ENCODE measurements at places on chromosomes 5 and 9.
A peak's percentile ranks its signal among the peaks of the same experiment; 100 is the strongest.

DNA sequence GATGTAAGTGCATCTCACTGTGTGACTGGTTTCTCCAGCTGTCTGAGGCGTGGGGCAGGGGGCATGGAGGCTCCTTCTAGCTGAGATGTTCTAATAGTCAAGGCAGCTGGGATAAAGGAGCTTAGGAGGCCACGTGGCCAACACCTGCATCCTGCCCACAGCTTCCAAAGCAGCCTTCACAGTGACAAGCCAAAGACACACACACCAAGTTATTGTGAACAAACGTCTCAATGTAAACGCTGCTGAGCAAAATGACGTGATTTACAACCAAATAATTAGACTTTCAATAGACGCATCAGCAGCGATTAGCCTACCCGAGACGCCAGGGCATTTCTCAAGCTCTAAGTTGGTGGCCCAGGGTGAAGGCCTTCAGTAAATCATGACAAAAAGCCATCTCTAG lies 23.2 kb upstream of the SLC25A51 start:
- DNase-seq, result no peak

DNA sequence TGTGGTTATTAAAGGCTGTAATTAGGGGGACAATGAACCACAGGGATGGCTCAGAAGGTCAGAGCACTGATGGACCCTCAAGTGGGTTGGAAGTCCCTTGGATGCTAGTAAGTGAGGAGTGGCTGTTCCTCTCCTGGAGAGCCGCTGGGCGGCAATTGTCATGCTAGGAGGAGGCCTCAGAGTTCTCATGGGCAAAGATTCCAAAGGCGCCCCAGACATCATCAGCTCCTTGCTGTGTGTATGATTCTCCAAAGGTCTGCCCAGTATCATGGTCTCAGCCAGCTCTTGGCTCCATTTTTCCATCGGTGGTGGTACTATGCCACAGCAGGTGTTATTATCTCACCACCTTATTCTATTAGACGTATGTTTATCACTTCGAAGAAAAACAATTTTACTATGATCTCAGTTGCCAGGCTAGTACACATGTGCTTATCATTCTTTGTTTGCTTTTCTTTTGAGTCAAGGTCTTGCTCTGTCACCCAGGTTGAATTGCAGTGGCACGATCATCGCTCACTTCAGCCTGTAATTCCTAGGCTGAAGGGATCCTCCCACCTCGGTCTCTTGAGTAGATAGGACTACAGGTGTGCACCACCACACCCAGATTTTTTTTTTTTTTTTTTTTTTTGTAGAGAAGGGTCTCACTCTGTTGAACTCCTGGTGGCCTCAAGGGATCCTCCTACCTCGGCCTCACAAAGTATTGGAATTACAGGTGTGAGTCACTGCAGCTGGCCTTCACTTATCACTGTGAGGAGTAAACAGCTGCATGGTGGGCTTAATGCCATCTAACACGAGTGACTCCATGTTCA lies 46.8 kb downstream of the EXOSC2 start:
- no peak for DNase-seq

DNA sequence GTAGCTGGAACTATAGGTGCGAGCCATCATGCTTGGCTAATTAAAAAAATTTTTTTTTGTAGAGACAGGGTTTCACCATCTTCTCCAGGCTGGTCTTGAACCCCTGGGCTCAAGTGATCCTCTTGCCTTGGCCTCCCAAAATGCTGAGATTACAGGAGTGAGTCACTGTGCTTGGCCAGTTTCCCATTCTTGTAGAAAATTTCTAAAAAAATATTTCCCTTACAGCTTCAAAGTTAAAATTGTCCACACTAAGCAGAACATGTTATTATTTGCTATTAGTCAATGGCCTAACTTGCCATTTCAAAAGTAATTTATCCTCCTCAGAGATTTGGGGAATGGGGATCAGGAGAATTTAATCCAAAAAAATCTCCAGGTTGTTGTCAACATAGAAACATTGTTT lies 40.1 kb downstream of the SLC38A9 start:
- no peak for DNase-seq

DNA sequence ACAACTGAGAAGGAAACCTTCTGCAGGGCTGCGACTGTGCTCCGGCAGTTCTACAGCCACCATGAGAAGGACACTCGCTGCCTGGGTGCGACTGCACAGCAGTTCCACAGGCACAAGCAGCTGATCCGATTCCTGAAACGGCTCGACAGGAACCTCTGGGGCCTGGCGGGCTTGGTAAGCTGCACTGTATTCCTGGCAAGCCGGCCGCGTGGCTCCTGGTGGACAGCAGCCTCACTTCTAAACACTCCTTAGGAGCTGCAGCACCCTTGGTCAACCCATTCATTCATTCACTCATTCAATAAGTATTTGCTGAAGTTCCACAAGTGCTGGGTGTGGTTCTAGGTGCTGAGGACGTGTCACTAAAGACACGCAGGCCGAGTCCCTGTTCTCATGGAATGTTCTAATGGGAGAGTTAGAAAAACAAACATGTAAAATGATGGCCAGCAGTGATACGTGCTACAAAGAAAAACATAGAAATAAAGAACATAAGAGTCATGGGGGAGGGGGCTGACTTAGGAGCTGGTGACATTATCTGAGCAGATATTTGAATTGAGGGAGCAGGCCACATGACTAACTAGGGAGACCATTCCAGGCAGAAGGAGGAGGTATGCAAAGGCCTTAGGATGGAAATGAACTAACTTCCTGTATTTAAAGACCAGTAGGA lies 6.1 kb downstream of the IL4 start:
- no peak for DNase-seq

DNA sequence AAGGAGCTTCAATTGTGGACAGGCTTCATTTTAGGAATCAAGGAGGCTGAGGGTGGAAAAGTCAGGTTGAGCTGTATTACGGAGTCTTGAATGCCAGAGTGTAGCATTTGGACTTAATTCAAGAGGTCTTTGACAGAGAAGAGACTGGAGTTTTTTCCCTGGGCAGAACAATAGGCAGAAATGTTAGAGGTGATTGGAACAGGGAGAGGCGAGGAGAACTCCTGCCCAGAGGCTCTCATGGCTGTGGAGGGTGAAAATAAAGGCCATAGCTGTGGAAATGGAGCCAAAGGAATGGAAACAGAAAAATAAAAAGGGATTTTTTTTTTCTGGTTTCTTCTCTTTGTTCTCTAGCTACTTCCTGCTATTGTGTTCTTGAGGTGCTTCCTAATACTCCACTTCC lies 3.7 kb upstream of the IFNB1 start:
- no peak for DNase-seq

GRCh38 chr9:93968451-93969327 lies 13.5 kb upstream of the BARX1 start:
- DNase-seq, result no peak

DNA sequence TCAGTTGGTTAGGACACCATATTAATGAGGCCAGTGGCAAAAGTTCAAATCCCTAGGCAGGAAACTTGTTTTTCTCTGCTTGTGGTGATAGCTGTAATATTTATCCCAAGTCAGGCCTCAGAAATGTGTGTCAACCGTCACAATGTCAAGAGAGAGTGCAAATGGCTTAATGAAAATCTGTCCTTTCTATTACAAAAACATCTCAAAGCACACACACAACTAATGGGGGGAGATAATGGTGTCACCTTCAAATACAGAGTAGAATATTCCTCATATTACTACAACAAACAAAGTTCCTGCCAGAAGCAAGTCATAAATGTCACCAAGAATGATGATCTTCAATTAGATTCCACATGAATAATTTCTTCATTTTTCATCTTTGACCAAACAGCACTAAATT lies 127.2 kb upstream of the MARCHF11 start:
- no peak for DNase-seq

- DNase-seq, result no peak
These were observed 177.6 kb upstream of the FBXL7 start for GRCh38 chr5:15322421-15322820.

DNA sequence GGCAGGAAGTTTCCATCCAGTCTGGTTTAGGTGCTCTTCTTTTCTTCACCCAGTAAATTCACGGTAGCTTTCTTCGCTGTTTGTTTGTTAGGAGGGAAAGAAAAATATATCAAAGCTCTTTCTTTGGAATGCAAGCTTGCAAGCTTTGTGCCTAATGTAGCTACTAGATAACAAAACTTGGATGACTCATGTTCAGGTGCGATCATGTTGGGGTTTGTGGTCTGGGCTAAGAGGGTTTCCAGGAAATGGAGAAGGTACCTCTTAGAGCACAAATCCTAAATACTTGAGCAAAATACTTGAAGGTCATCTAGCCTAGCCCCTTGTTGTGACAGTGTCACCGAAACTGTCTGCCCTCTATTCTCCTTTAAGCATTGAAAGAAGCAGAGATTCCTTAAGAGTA lies 17.7 kb downstream of the SRP19 start:
- DNase-seq, result peak; percentile 66

DNA sequence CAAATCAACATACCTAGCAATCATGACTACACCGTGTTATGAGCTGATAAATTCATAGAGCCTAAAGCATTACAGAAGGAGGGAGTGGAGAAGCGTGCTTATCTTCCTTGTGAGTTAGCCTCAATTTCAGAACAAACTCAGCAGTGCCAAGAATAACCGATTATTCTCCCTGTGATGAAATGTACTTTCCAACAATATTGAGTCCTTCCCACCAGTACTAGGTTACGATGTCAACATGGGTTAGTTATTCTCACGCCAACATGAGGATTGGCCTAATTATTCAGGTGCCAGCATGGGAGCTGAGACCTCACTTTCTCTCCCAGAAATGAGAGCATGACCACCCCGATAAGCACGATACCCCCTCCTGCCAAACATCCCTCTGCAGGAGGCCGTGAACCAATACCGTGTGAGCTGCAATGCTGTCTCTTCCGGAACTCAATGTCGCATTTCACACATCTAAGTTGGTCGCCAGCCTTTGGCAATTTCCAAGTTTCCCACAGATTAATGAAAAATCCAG lies 193.7 kb downstream of the ENC1 start:
- DNase-seq, result no peak

DNA sequence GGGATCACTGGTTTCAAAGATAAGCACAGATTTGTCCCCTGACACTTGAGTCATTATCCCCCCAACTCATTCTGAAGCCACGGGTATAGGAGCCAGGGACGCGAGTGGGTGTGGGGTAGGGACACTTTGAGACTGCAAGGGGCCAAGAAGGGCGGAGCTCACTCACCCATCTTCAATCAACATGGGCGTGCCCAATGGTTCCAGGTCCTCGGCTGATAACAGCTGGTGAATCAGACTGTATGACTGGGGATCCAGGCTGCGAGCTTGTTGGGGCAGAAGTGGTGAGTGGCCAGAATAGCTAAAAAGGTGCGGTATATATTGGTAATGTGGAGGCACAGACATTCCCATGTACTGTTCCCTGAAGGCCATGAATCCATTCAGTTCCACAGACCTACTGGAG lies 30.7 kb upstream of the NR5A1 start:
- DNase-seq, result no peak

- no peak for DNase-seq
These were observed 22.9 kb downstream of the S1PR3 start for GRCh38 chr9:89014153-89014552.

DNA sequence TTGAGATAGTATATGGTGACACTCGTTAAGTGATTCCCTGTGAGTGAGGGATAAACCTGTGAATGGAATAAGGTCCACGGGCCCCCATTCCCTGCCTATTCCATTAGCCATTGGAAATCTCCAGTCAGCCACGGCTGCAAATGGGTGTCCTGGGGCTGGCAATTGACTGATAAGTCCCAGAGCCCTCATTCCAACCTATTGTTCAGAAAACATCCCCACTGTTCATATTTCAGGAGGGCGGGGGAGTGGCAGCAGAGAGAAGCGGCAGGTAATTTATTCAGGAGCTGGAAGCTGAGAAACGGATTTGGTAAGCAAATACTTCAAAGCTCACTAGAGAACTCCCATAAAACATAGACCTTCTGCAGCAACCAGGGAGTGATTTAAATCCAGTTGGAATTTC lies 42.0 kb downstream of the TMEM174 start:
- DNase-seq, result no peak

GRCh38 chr5:82717738-82718137 lies 359.5 kb downstream of the TMEM167A start:
- DNase-seq, result no peak

GRCh38 chr5:135667673-135668072 lies 88.9 kb upstream of the CXCL14 start:
- no peak for DNase-seq

DNA sequence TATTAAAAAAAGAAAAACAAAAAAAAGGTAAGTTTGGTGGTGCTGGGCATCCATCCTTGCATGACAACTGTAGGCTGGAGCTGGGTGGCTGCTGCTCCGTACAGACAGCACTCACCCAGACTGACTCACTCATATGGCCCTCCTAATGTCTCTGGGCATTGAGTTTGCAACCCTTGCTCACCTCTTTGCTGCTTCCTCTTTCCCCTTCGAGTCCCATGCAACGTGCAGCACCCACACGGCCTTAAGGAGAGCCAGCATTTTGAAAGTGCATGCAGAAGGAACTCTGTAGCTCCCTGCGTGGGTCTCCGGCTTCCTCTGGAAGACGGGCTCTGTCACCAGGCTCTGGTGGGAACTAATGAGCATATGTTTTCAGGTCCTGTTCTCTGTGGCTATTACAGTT lies 60.5 kb upstream of the ENTREP1 start:
- DNase-seq, result no peak

DNA sequence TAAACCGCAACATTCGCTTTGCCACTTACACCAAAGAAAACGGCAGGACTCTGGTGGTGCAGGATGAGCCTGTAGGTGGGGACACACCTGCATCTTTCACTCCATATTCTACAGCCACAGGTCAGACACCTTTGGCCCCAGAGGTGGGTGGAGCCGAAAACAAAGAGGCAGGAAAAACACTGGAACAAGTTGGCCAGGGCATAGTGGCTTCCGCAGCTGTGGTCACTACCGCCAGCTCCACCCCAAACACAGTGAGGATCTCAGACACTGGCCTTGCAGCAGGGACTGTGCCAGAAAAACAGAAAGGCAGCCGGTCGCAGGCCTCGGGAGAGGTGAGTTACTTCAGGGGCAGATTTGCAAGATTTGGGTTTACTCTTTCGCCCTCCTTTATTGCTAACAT lies 33.8 kb downstream of the KDM3B start:
- DNase-seq, result no peak

- no peak for DNase-seq
These were observed 569.1 kb upstream of the MEF2C start for GRCh38 chr5:89452081-89452480.

DNA sequence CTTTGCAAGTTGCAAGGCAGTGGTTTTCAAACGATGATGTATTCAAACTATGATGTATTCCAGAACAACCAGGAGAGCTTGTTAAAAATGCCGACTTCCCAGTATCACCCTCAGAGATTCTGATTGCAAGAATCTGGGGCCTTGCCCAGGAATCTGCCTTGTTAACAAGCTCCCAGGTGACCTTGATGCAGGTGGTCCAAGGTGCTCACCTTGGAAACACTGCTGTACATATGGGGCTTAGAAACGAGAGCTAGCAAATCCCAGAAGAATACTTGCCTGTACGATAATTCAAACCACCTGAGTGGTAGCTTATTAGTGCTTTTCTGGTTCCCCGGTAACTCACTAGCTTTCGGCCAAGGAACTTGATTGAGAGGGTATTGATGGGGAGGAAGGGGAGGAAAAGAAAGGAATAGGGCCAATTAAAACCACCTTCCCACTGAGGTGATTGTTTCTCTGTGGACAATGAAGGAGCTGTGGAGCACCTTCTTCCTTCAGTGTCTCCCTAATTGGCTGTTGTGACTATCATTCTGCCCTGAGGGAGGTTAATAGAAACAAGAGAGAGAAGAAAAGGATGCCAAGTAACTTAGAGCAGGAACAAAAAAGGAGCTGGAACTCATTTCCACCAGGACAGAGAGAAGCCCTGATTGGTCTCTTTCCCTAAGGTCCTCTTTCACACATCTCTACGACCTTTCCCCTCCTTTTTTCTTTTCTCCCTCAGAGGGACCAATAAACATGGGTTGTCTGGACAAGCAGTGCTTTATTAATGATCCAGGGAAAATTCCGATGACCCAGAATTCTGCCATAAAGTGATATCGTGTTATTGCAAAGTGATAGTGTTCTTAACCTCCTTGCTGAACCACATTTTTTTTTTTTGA lies 218.8 kb downstream of the TMEM167A start:
- DNase-seq, result no peak

Measured in CD4-positive, alpha-beta T cell treated with Interleukin-12 subunit alpha and Interleukin-12 subunit beta, for 1 hour (primary cell).